Suppressor macrophage (primary cell): ENCODE measurements at places on chromosomes 12 and 14.

DNA sequence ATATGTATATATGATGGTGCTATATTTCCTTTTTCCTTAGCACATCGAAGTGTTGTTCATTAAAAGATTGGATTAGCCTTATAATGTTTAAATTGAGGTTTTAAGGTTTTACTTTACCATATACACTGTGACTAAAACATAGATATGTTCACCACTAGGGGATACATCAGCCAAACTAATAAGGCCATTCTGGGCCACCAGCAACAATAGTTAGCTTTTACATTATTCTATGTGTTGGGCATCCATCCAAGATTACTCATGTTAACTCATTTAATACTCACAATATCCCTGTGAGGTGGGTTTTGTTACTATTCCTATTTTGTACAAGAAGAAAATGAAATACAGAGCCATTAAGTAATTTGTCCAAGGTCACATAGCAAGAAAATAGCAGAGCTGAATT is 202.6 kb upstream of the AVPR1A start:
- no peak for DNase-seq

DNA sequence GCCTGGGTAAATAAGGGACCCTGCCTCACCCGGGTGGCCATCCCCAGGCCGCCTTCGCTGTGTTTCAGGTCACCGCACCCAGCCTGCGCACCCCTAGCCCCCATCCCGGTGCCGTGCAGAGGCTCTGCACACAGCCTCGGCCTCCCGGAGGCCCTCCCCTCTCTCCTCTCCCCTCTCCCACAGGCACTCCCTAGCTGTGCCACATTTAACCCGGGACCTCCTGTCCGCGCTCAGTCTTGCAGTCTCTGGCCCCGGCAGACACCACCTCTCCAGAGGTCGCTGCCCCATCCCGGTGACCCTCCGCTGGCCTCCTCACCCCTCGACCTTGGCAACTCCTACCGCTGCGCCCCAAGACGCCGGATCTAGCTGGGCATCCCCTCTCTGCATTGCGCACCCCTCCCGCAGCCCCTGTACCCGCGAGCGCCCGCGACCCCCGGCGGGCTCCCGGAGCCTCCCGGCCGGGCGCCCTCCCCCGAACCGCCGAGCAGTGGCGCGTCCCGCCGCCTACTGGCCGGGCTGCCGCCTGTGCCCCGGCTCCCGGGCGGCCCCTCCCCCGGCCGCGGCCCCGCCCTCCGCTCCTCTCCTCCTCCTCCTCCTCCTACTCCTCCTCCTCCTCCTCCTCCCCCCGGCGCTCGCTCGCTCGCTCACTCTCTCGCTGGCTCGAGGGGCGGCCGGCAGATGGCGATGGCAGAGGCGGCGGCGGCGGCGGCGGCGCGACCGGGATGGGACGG is 120.7 kb downstream of the AACS start:
- DNase-seq = peak; percentile 61

GRCh38 chr12:93603762-93604161 is 31.3 kb downstream of the SOCS2 start:
- DNase-seq = no peak

DNA sequence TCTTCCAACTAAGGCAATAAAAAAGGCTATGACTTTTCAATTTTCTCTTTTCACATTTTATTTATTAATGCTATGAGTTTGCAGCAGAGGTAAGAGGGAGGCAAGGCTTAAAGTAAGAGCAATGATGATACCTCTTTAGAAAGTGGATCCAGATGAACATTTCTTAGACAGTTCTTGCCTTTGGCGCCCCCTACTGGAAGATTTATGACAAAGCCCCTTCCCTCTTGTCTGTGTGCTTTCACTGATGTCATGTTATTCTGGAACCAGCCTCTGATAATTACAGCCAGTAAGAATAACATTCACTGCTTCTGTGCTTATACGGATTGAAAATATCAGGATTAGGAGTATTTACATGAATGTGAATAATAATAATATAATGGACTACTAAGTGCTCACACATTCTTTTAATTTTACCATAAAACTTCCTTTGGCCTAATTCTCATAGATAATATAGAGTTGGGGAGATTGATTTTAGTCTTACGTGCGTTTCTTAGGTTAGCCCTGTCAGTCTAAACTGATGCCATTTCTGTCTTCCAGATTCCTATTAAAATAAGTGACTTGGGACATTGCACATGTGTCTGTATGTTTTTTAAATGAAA is 1929.9 kb upstream of the SEL1L start:
- peak; percentile 81 for DNase-seq

- DNase-seq = no peak
These were observed 98.8 kb upstream of the RGS6 start for GRCh38 chr14:71833476-71833875.

DNA sequence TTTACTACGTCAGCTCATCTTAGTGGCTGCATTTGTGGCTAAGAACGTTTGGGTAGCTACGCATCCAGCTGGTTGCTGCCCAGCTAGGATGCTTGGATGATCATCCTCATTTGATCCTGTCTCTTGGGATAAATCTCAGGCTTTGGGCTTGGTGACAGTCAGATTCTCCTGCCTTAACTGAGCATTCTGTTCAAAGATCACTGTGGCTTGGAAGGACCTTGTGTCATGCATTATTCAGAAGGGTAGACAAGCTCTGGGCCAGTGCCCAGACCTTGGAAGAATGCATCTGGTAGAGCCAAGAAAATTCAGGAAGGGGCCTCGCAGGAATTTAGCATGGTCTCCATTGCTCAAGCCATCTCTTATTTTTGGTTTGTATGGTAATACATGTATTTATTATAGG is 188.4 kb downstream of the NRXN3 start:
- DNase-seq = no peak

- no peak for DNase-seq
These were observed 23.3 kb upstream of the AMIGO2 start for GRCh38 chr12:47102845-47103651.

DNA sequence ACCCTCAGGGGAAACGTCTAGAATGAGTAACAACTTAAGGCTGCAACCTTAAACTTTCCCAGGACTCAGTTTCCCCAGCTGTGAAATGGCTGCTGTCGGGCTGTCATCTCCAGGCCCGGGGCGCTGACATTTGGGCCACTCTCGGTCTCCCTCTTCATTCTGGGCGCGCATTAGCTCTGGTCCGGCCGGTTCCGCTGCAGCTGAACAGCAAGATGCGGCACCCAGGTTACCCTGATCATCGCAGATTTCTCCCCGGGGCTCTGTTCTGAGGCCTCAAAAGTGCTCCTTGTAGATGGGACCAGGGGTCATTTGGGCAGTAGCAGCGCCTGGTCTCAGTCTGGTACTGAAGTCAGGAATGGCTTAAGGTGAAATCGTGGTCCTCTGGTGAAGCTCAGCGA is 890 bp upstream of the BCL7A start:
- no peak for DNase-seq

DNA sequence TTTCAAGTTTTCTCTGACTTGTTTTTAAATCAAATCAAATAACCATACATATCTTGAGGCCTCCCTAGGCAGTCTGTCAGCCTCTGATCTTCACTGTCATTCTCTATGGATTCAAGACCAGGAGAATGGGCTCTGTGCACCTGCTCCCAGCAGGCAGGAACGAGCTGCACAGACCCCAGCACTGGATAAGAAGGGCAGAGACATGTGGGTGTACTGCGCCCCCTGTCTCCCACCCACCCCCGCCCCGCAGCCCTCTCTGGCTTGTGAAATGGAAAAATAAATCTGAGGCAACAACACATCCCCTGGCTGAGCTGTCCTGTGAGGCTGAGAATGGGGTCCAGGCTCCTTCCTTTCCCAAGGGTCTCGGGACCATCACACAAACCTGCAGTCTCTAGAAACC is 26.3 kb downstream of the CLMN start:
- no peak for DNase-seq

DNA sequence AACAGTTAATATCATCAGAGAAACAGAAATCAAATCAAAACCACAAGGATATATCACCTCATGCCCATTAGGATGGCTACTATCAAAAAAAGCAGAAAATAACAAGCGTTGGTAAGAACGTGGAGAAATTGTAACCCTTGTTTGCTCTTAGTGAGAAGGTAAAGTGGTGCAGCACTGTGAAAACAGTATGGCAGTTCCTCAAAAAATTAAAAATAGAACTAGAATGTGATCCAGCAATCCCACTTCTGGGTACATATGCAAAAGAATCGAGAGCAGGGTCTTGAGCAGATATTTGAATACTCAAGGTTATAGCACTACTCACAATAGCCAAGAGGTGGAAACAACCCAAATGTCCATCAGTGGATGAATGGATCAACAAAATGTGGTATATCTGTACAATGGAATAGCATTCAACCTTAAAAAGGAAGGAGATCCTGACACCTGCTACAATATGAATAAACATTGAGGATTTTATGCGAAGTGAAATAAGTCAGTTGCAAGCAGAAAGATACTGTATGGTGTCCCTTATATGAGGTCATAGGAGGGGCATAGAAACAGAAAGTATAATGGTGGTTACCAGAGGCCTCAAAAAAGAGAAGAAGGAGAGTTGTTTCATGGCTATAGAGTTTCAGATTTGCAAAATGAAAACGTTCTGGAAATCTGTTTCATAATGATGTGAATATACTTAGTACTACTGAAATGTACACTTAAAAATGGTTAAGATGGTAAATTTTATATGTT is 131.0 kb upstream of the EEA1 start:
- no peak for DNase-seq

- no peak for DNase-seq
These were observed 11.1 kb upstream of the PTGES3 start for GRCh38 chr12:56699020-56699661.

DNA sequence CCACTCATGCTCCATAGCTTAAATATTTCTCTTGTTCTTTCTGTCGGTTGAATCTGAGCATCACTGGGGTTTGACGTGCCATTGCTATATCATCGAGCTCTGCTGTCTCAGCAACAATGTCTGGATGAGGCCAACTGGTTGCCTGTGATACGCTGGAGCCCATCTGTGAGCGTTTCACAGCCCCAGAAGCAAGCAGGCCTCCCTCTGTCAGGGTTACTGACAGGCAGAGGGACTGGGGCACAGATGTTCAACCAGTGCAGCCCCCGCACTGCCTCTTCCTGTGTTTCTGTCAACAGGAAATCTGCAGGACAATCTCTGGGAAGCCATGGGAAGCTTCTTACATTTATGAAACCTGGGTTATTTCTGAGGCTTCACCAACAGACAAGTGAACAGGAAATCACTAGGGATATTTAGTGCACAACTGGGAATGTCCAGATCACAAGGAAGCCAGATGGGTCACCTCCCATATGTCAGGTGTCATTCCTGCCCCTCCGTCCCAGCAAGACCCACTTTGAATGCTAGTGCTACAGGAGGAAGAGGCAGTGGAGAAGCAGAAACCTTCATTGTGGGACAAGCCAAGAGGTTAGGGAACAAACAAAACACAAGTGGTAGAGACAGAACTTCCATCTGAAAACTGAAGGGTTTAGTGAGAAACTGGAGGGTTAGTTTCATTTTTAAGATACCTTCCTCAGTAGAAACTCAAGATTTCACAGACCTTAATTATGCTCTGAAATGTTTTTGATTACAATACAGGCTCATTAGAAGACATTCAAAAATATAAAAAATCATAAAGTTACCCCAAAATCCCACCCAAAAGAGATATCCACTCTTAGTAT is 24.1 kb downstream of the DMAC2L start:
- DNase-seq = no peak

GRCh38 chr12:129028844-129029243 is 175.6 kb downstream of the GLT1D1 start:
- DNase-seq = no peak

- DNase-seq = no peak
These were observed 36.3 kb upstream of the MGAT4C start for GRCh38 chr12:86292480-86292879.

DNA sequence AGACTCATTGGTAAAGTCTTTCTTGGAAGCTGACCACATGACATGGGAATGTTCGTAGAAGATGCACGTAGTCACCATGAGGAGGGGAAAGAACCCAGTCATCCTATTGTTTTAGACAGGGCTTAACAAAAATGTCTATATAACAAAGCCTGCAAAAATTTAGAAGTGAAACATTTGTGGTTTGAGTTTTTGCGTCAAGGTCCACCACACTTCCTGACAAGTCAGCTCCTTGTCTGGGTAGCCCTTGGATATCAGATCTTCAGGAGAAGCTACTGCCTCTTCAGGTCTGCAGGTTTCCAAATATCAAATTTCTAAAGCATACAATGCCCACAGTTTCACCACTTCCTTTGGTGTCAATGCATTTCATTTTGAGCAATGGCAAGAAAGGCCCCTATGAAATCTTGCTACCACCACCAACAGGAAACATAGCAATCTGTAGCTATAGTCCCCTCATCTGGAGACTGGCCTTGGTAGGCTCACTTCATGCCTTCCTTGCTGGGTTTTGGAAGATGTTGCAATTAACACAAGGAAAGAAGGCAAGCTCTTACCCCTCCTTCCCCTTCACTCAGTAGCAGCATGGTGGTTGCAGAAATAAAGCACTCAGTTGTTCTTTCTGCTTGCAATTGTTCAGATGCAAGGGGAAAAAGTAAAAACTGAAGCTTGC is 235.2 kb downstream of the PCNX1 start:
- DNase-seq = peak; percentile 64

GRCh38 chr12:104746467-104747088 is 211.5 kb downstream of the SLC41A2 start:
- no peak for DNase-seq

- DNase-seq = no peak
These were observed 35.7 kb downstream of the ADGRD1 start for GRCh38 chr12:130989391-130989790.

GRCh38 chr14:70188659-70189455 is at the start of gene SLC8A3:
Gene SLC8A3, minus strand, starts transcription at chr14:70188951. Its CDS starts 20,529 bp downstream, at chr14:70168422.
- peak; percentile 27 for DNase-seq

DNA sequence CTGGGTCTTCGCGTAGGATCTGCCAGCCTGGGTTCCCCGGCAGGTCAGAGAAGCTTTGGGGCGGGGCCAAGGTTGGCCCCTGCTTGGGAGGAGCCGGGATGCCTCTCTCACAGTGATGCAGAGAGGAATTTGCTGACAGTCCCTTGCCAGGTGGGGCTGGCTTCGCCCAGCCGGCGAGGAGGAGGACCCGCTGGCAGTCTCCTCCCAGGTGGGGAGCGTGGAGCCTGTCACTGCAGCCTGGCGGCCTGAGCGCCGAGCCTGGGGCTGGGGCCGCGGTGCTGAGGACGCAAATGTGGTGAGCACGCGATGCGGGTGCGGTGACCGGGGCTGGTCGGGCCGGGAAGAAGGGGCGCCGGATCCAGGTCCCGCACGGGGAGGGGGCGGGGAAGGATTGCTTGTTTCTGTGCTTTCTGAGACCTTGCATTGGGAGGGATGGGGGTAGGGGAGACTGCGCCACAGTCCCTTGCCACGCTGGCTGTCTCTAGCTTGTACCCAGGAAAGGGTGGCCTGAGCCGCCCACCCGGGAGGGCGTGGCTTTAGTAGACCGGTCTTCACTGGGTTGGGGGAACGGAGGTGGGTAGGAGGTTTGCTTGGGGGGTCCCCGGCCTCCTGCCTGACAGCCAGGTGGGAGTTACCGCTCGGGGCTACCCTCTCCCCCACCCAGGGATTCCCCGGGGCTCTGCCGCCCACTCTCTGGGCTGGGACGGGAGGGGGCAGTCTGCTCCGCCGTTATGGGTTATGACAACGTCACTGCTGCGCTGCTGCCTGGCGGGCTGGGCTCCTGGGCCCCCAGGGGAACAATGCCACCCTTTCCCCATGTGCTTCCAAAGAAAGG is at the start of gene TMEM63C:
Gene TMEM63C (plus strand): TSS at position 196 of the 835 bp plus-strand sequence. CDS start 37,016 bp downstream, outside the sequence.
- DNase-seq = no peak
